ENCODE measurements at places on chromosomes 13 and 19.

DNA sequence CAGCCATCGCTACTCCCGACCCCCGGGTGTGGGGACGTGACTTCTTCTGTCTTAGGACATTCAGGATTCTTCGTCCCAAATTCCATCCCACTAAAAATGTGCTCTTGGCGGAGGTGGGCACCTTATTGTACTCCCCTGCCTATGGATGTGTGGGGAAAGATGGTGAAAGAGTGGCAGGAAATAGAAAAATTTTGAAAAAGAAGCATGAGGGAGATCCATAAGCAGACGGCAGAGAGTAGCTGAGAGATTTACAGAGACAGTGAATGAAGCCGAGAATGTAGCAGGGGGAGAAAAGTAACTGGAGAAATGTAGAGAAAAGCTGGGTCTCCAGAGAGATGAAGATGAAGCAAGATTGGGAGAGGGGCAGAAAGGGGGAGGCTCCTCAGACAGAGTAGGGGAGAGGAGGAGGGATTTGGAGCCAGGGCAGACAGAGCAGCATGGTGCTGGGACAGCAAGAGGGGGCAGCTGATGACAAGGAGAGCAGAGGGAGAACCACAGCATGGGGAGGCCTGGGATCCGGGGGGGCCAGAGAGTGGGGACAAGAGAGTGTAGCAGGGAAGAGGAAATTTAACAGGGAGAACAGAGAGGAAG lies 843 bp downstream of the ZNF610 start:
- DNase-seq, result no peak

- DNase-seq, result no peak
Observed at GRCh38 chr19:34787059-34787824, 14.2 kb upstream of the ZNF599 start.

- DNase-seq, result no peak
Observed at GRCh38 chr13:93227280-93227877, 772 bp downstream of the GPC6 start.

DNA sequence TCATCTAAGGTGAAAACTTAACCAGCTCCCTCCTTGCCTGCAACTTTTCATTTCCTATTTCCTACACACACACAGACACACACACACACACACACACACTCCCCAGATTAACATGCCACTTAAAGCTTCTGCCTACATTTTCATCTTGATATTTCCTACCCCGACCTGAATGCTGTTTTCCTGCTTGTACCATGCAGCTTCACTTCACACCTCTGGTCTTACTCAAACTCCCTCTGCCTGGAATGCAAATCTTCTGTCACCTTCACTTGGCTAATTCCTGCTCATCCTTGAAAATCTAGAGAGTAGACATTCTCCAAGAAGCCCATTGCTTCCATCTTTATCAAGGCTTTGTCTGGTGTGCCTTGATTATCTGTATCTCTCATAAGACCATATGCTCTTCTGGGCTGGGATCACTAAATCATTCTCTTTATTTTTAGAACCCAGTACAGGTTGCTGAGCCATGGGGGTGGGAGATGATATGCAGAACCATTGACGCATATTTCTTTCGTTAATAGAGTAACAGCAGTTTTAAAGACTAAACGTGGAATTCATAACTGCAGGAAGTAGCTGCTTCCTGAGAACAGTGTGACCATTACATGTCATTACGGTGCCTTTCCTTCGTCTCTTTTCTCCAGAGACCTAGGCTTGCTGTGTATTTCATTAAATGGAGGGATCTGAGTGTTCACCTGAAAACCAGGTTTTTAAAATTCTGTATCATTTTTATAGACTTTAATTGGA lies 37.7 kb downstream of the CNMD start:
- no peak for DNase-seq

DNA sequence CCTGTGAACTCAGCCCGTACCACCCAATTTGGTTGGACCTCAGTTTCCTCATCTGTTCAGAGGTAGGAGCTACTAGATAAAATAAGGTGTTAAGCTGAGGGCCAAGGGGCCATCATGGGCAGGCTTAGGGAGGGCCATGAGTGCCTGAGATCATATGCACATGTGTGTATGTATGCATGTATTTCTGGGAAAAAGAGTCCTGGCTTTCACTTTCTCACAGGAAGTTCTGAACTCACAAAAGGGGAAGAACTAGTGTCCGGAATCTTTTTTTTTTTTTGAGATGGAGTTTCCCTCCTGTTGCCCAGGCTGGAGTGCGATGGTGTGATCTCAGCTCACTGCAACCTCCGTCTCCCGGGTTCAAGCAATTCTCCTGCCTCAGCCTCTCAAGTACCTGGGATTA lies 18.9 kb downstream of the TGFB1 start:
- DNase-seq, result no peak

DNA sequence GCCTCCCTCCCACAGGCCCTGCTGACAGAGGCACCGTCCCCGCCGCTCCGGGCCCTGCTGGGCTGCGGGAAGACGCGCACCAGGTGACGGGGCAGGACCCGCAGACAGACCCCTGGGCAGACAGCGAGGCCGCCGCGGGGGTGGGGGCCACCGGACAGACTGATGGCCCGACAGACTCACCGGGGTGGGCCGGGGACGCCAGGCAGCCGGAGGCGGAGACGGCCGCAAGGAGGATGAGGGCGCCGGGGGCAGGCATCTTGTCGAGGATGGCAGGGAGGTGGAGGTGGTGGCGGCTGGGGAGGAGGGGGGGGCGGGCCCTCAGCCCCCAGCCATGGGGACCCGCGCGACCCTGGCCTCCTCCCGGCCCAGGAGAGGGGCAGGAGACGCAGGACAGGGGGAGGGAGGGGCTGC lies 309 bp downstream of the LMTK3 start:
- DNase-seq, result peak; percentile 43

DNA sequence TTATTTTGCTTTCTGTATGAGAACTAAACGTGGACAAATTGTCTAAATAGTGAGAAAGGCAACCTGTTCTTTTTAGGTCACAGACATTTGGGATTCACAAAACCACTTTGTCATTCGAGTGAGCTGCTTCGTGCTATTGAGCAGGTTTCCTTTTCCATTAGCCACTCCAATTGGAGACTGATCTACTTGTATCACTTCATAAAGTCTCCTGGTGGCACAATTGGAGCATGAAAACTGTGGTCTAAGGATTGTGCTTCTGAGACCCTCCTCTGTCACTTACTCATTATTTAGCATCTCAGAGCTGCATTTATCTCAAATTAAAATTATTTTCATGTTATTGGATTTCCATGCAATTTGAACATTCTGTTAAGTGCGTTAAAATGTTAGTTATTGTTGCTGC lies 397.7 kb downstream of the TDRD3 start:
- DNase-seq, result no peak

DNA sequence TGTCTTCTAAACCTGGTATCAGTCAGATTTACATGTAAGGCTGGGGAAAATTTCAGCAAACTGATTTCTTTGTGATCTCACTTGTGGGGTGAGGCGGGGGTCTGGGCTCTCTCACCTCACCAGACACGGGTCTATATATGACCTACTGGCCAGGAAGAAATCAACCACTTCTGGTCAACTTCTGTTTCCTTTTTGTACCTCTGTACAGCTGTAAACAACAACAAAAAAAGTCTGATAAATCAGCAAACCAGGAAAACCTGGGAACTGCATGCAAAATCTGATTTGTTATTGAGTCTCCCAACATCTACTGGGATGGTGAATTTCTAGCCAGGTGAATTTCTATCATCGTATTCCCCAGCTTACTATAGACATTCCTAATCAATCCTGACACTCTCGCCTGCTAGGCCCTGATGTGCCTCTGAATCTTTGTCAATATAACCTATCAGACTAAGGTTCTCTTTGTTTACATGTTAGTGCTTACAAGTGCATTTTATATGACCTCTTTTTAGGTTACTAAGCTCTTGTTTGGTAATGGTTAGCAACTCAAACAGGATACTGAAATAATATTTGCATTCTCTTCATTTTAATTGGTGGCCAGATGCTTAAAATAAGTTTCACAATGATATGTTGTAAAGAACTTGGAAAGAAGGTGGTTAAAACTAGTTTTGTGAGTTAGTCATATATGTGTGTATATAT lies 77.7 kb downstream of the LRRC63 start:
- DNase-seq, result no peak

DNA sequence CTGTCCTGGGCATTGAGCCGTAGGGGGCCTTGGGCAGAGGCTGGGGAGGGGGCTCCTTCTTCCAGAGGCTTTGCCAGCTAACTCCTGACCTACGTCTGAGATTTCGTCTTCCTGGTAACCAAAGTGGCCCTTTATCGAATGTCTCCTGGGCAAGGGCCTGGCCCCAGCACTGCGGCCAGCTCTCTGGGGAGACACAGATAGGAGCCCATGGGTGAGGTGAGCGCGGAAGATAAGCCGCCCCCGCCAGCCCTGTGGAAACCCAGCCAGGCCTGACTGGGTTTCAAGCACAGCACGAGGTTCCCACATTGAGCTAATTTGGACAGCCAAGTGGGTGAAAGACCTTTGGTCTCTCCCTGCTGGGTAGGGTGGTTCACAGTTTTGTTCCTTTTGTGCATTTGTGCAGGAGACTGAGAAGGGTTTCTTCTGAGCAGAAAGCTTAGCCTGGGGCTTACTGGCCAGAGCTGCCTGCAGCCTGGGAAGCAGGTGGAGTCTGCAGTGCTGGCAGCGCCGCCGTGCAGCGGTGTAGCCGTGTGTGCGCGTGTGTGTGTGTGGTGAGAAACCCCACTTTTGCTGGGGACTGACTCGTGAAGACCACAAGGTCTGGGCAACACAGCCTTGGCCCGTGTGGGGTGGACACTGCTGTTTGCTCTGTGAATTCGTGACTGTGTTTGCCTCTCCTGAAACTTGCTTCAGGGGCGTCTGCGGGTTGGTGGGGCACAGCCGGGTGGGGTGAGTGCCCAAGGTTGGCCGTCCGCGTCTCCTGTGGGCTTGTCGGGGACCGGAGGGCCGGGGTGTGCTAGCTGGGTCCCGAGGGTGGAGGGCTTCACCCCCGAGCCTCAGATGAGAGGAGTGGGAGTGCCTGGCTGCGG lies 2.5 kb downstream of the BSG start:
- no peak for DNase-seq

DNA sequence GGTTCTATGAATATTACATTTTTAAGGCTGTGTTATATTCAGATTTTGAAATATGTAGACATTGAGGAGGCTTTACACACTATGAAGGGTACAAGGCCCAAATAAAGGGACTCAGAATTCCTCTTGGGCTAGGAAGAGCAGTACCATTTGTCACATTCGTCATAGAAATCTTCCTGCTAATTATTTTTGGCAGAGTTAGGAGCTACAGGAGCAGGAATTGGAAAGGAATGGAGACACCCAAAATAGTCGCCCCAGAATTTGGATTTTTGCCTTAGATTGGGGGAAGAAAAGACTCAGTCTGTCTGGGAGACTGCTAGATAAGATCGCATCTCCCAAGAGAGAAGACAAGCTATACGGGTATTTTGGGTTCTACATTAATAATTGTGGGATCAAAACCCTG lies 176.4 kb upstream of the DACH1 start:
- DNase-seq, result no peak

- no peak for DNase-seq
Observed at GRCh38 chr13:109719962-109720646, 66.3 kb downstream of the IRS2 start.

DNA sequence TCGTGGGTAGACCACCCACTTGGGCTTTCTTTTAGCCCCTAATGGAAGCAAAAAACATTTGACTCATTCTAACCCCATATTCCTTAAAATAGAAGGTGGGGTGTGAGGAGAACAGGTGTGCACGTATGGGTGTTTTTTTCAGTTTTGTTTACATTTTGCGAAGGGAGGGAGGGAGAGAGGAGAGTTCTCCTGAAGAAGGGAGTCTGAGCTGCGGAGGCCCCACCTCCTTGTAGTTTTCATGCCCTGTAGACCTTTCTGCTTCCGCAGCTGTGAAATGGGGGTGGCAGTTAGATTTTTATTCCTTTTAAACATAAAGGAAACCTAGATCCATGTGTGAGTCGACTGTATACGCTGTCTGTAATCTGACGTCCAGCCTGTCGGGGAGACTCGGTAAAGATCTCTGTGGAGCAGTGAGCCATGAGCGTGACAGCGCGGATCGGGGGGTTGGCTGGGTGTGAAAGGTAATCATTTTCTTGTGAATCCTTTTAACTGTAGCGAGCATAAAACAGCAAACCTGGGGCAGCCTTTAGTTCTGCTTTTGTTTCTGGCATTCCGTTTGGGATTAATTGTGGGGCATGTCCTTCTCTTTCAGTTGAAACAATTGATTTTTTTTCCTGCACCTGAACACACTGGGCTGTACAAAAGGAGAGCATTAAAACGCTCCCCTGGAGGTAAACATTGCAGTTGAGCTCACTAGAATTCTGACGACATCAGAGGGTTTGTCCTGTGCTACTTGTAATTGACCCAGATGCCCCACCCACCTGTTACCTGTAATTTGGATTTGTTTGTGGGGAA lies 2.3 kb downstream of the UPF1 start:
- DNase-seq, result no peak

- DNase-seq, result no peak
Observed at GRCh38 chr19:28284389-28284788, 928.6 kb downstream of the UQCRFS1 start.

DNA sequence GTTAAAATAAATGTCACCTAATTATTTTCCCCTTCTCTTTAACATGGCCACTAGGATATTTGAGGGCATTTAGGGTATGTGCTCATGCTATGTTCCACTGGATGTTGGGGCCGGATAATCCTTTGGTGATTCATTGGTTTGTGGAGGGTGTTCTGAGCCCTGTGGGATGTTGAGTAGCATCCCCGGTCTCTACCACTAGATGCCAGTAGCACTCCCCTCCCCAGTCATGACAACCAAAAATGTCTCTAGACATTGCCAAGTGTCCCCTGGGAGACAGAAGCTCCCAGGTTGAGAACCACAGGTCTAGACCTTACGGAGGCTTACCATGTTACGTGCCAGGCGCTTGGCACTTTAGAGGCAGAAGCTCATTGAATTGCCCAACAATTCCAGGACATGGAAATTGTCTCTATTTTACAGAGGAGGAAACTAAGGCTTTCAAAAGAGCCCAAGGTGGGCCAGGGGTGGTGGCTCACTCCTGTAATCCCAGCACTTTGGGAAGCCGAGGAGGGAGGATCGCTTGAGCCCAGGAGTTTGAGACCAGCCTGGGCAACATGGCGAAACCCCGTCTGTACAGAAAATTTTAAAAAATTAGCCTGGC lies 14.1 kb downstream of the SHANK1 start:
- peak; percentile 31 for DNase-seq

DNA sequence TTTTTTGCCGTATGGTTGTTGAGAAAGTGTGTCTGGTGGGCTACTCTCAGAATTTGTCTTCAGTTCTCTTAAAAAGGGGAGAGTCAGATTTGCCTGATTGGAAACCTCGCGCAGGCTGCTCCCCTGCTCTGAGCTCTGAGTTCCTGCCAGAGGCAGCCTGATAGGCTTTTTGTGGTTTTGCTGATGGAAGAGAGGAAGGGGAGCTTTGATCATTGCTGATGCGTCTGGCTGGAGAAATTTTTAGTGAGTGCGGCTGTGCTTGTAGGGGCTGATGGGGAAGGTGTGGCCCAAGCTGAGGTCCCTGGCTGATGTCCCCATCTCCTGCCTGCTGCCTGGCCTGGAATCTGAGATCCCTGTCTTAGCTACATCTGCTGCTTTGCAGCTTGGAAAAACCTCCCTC lies 2.8 kb downstream of the CHST8 start:
- no peak for DNase-seq

- DNase-seq, result no peak
Observed at GRCh38 chr19:5822181-5822844, 17.2 kb downstream of the FUT6 start.

All from activated naive CD4-positive, alpha-beta T cell treated with anti-CD3 and anti-CD28 coated beads, Interleukin-2, amount 50 U/mL, for 16 hours (primary cell).